ENCODE measurements at places on chromosomes 2 and 18. TPM values are rescaled to one million over a fixed set of nuclear protein-coding genes. Genes with fewer than 3 reads are reported as not detected.

The CXCR1 gene
- 1.4 TPM for total RNA-seq

The ZEB2 gene
- total RNA-seq = 40.4 TPM

The IL1RL2 gene
- total RNA-seq = not detected

The HMSD gene
- 1.6 TPM for total RNA-seq

The MAB21L4 gene
- not detected for total RNA-seq

The CETN1 gene
- not detected for total RNA-seq

The EHD3 gene
- total RNA-seq = 0.41 TPM

All from activated CD8-positive, alpha-beta memory T cell treated with anti-CD3 and anti-CD28 coated beads, Interleukin-2, amount 10 ng/mL, durations not matched to agents 7 days and 5 days (primary cell).